GM23338 (cell line): ENCODE measurements at places on chromosomes 1 and 21.

DNA sequence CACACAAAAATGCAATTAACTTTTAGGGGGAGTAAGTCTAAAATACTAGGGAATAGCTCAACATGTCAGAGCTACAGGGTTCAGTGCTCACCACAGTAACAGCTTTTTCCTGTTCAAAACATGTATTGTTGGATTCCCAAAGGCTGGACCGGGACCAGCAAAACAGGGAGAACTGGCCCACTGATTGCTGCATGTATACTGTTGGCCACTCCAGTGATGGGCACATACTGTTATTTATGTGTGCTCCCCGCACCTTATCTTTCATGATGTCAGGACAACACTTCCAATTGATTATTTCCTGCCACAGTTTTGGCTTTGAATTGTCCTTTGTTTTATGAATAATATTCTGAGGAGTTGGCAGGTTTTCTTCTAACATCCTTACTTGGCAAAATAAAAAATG, 50.7 kb downstream of the HMGB4 start:
- no peak for DNase-seq

- DNase-seq, result no peak
Measured at GRCh38 chr1:219031809-219032208, 141.9 kb upstream of the LYPLAL1 start.

DNA sequence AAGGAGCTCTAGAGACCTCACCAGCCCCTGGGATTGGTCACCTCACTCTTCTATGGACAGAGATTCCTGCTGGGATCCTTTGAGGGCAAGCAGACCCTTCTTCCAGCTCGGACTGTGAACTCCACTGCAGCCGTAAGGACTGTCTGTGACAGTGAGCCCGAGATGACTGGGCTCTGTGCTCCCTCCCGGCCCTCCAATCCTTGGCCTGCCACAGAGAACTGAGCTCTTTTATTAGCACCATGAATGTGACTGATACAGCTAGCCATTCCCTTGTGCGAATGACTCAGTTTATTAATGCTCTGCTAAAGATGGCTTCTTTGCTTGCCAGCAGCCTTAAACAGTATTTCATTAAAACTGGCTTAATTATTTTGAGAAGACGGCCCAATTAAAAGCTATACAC, 194.6 kb upstream of the LMO4 start:
- no peak for DNase-seq

DNA sequence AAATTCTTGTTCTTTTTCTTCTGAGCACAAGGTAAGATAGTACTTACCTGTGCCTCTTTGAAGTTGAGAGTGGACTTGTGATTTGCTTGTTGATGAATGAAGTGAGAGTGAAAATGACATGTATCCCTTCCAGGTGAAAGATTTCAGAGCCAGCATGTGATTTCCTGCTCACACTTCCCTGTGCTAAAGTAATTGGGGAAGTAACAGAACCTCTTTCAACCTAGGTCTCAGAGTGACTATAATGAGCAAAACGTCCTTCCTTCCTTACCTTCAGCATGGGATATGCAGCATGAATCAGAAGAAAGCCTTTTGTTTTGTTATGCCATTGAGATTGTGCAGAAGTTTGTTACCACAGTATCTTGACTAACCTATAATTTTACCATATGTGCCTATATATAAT, 24.6 kb downstream of the RAVER2 start:
- DNase-seq, result no peak

DNA sequence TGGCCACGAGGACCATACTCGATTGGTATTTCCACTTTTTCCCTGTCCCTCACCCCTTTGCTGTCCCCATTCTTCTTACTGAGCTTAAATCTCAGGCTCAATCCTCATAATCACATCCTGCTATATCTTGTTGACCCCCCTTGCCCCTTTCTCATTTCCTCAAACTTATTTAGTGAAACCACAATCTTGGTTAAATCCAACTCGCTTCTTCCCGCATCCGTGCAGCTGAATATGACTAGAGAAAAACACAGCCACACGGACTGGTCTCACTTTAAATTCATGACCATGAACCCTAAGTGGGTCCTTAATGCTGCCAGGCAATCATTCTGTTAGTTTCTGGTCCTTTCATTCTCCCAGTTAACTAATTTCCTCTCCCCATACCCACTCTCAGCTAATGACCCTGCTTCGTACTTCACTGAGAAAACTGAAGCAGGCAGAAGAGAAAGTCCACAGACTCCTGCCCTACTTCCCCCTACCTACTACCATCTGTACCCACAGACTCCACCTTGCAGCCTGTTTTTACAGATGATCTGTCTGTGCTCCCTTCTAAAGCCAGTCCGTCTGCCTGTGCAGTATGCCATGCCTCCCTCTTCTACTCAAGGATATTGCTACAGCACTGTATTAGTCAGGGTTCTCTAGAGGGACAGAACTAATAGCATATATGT, 96.8 kb upstream of the LMO4 start:
- no peak for DNase-seq

DNA sequence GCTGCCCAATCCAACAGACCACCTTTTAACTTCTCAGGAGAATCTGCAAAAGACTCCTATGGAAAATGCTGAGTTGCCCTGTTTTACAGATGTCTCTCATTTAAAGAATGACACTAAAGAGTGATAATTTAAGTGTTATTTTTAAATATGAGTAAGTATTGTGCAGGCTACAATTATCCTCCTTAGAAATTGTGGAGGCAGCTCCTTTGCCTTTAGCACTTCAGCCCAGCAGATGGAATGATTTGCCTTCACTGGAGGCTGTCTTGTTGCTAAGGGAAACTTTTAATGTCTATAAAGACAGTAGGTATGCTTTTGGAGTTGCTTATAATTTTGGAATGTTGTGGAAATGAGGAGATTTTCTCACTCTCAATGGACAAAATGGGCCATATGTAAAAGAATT, 1345.5 kb downstream of the NCAM2 start:
- DNase-seq, result no peak

DNA sequence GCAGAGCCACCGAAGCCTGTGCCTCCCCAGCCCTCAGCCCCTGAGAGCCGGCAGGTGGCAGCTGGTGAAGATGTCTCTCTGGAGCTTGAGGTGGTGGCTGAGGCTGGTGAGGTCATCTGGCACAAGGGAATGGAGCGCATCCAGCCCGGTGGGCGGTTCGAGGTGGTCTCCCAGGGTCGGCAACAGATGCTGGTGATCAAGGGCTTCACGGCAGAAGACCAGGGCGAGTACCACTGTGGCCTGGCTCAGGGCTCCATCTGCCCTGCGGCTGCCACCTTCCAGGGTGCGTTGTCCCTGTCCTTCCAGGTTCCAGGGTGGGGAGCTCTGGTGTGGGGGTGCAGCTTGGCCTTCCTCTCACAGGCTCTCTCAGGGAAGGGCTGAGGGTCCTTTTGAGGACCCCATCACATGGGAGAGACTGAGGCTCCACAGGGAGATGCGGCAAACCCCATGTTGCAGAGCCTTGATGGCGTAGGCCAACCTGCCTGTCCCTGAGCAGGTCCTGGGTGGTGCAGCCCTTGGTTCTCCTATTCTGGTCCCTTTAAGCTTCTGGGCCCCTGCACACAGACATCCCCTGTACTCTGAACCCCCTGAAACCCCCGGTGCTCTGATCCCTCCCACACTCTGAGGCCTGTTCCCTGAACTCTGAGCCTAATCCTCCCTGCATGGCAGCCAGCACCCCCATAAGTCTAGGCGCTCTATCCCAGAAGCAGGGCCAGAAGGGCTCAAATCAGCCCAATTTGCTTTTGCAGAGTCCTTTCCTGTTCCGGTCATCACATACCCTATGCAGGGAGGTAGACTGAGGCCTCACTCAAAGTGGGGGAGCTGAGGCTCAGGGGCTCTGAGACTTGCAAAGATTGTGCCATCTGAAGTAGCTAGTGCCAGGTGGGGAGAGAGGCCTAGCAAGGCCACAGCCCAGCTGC, 88.5 kb downstream of the TRIM11 start:
- DNase-seq, result no peak

DNA sequence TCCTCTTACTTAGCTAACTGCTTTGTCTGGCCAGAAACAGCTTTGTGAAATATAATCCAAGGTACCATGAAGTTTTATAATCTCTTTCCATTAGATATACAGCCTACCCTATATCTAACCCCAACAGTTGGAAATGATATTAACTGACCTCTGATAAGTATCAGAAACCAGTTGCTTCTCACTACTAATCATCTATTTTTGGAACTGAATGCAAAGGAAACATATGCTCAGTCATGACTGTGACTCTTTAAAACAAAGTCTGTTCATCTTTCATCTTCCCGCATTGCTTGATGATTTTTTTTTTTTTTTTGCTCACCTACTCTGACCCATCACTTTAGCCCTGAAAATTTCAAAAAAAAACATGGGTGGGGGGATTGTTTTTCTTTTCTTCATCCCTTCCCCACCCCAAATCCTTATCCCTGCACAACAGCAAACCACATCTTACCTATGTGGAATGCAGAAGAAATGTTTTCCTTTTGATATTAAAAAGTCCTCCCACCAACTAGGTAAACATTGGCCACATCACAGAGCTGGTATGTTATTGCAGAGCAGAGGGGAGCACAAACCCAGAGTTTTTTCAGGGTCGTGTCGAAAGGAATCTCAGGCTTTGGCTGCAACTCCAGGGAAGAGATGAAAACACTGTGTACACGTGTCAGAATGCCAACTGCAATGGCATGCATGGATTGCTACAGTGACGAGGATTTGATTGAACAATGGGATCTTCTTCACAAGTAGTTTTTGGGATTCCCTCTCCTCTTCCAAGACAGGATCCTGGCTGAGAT, 137.3 kb downstream of the SLC30A10 start:
- DNase-seq, result no peak

DNA sequence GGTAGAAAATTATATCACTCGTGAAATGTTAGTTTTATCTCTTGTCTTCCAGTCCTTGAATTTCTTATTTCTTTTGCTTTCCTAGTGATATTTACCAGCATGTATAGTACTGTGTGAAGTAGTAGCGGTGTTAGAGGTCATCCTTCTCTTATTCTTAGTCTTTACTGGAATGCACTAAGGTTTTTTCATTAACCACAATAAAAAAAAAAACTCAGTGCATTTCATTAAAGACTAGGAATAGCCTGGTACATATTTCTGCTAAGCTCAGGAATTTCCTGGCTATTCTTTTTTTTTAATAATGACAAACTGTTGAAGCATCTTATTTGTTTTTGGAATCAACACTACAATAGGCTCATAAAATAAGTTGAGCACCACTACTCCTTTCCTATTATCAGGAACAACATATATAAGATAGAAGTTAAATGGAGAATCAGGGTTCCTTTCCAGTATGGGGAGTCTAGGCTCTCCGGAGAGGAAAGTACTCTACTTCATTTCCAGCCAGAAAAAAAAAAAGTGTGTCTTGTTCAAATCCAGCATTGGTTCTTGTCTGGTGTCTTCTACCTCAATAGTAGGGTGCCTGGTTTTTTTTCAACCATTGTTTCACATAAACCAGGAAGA, 60.0 kb downstream of the TNFSF18 start:
- no peak for DNase-seq

- DNase-seq, result no peak
Measured at GRCh38 chr21:46100906-46101305, 3.0 kb downstream of the COL6A2 start.

DNA sequence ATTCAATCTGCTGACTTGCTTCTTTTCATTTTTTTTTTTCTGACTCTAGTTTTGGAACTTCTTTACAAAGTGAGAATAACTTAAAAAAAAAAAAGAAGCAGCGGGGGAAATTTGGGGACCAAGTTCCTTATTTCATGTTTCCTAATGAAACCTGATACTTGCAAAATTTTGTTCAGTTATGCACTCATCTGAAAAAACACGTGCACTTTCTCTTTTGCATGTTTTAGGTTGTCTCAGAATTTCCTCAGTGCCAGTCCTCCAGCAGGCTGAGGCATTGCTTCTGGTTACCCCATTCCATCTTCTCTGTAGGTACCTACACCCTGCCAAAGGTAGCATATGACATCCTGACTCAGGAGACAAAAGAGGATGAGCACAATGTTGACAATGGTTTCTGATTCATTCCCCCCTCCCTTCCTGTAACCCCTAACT, 299.7 kb downstream of the GRIK1 start:
- DNase-seq, result no peak

DNA sequence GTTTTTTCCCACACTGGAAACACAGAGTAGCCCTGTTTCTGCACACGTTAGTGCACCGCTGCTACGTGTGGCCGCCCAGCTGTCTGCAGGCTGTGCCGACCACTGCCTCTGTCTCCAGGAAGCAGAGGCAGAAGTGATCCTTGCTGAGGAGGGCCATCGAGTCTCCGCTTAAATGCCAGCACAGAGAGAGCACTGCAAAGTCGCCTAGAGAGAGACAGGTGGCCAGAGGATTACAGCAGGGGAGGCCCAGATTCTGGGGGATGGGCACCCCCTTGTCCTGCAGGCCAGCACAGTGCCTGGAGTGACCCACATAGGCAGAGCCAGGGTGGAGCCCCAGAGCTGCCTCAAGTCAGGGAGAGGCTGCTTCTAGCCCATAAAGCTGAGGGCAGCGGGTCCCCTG, 6.1 kb downstream of the TPRG1L start:
- DNase-seq, result no peak

DNA sequence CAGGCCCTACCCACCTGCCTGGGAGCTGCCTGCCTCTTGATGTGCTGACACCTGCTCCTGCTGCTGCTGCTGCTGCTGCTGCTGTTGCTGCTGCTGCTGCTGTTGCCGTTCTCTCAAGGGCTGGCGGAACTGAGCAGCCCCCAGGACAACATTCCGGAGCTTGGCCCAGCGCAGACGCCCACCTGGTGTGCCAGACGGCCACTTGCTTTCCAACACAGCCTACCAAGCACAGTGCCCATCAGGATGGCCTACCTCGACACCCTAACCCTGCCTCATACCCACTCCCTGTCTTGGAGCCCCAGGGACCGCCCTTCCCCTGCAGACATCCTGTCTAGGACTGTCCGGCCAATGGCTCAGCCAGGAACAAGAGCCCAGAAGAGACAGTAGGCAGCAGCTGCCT, 11.8 kb downstream of the DENND4B start:
- no peak for DNase-seq

GRCh38 chr1:228066416-228066815, 16.1 kb upstream of the ARF1 start:
- no peak for DNase-seq

DNA sequence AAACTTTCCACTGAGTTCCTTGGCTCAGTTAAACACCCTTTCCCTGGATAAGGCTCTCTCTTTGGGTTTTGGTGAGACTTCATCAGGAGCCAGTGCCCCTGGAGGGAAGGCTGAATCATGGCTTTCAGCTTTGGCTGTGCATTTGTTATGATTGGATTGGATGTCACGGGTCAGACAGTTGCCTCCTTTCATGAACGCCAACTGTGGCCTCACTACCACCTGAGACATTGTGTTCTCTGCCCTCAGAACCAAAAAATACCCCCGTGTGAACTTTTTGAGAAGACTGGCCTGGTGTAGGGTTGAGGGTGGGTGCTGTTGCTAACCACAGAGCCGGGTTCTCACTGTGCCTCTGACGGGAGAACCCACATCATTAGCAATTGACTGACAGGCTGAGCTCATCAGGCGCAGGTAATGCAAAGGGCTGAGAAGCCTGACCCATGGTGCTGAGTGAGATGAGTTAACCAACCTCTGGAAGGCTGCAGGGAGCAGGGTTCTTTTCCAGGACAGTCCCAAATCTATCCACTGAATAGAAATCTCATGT, 65.6 kb downstream of the HHAT start:
- no peak for DNase-seq

GRCh38 chr1:30399026-30399425, 324.4 kb downstream of the MATN1 start:
- no peak for DNase-seq

- DNase-seq, result peak; percentile 93
Measured at GRCh38 chr1:33367485-33368405, 46.8 kb upstream of the A3GALT2 start.
